ENCODE measurements at places on chromosomes 16 and 17. TPM values are rescaled to one million over a fixed set of nuclear protein-coding genes. Genes with fewer than 3 reads are reported as not detected.

Gene IKZF3
- 0.30 TPM for total RNA-seq

GRCh38 chr16:82700541-82701235, 73.9 kb downstream of the CDH13 start:
- no peak for DNase-seq

DNA sequence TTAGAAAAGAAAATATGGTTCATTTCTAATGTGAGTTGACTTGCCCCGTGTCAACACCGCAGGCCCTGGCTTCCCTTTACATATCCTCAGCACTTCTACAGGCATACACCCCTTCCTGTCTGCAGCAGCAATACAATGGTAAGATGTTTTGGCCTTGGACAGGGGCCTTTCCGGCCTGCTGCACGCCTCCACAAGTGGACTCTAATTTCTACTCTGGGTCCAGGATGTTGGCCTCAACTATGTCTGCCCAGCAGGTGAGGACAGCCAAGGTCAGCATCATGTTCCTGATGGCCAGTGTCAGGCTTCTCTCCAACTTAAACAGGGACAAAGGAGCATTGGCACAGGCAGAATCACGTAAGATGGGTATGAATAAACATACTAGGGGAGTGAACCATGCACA, 11.0 kb downstream of the C17orf67 start:
- DNase-seq: no peak

Gene DRC3
- 2.4 TPM for total RNA-seq
